ENCODE measurements at places on chromosomes 3 and 15.

GRCh38 chr3:12648384-12648959 is 15.4 kb downstream of the RAF1 start:
- no peak for DNase-seq

DNA sequence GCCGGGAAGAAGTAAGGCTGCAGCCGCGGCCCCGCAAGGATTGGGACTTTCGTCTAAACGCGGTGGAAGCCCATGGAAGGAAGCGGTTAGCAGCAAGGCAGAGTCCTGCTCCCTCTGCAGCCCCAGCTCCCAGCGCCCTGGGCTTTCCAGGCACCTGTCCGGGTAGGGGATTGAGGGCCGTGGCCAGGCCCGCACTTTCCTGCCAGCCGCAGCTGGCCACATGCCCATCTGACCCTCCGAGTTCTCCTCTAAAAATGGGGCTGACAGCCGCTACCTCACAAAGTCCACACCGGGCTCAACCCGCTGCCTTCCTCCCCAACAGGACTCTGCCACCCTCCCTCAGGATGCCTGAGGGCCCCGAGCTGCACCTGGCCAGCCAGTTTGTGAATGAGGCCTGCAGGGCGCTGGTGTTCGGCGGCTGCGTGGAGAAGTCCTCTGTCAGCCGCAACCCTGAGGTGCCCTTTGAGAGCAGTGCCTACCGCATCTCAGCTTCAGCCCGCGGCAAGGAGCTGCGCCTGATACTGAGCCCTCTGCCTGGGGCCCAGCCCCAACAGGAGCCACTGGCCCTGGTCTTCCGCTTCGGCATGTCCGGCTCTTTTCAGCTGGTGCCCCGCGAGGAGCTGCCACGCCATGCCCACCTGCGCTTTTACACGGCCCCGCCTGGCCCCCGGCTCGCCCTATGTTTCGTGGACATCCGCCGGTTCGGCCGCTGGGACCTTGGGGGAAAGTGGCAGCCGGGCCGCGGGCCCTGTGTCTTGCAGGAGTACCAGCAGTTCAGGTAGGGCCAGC is 1.9 kb downstream of the NEIL1 start:
- no peak for DNase-seq

GRCh38 chr3:188067932-188068331 is 86.0 kb upstream of the LPP start:
- DNase-seq = no peak

DNA sequence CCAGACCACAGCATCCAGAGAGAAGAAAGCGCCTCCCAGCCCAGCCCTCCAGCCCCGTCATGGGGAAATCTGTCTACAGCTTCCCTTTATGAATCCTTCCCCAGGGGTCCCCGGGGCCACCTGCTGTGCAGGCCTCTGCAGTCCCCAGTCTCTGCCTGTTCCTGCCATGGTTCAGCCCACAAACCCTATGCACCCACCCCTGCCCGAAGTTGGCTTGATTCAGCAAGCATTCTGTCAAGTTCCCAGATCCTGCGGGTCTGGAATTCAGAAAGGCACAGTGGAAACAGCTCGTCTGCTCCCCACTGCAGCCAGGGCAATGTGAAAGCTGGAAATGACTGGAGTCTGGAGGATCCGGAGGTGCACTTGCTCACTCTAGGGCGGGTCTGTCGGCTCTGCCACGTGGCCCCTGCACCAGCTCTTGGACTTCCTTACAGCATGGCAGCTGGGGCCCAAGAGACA is 2.9 kb upstream of the OCA2 start:
- no peak for DNase-seq

DNA sequence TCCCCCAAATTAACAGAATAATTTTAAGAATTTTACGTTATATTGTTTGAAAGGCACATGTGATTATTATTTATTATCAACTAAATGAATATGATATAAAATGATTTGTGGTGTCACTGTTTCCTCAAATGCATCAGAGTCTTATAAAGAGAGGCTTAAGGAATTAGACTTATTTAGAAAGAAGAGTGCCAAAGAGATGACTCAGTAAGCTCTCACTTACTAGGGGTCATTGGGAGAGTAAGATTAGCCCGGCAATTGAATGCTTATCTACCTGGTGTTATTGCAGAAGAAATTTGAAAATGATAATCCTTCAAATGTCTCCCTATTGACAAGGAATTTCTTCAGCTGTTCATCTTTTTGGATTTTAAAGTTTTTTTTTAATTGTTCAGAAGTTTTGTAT is 408.7 kb downstream of the OXSM start:
- no peak for DNase-seq

GRCh38 chr15:74951006-74951405 is 5.6 kb downstream of the RPP25 start:
- no peak for DNase-seq

GRCh38 chr3:10482631-10483363 is 22.6 kb downstream of the ATP2B2 start:
- no peak for DNase-seq

DNA sequence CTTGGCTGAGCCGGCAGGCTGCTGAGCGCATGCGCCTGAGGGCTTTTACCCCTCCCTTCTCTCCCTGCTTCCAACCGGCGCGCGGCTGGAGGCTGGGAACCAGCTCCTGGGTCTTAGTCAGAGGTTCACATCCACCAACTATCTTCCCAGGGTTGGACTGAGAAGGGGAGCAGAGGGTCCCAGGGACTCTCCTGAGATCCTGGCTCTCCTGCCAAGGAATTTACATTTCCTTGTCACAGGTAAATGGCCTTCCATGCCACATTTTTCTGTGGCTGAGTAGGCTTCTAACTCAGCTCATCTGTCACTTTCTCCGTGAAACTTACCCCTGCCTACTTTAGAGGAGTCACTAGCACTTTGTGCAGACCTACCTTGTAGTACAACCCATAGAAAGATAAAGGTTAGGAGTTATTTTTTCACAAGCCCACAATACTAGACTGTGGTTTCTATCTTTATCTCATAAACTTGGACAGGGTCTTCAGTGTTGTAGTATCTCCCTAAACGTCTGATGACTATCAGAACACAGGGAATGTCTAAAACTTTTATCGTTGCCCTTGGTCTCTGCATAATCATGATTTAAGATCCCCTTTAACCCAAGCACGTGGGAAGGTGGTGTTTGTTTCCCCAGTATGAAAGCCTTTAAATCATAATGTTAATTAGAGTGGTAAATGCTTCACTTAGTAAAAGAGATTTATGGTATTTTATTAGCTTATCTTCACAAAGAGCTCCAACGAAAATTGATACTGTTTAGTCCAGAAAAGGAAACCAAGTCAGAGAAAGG is 638 bp upstream of the TBC1D5 start:
- no peak for DNase-seq

DNA sequence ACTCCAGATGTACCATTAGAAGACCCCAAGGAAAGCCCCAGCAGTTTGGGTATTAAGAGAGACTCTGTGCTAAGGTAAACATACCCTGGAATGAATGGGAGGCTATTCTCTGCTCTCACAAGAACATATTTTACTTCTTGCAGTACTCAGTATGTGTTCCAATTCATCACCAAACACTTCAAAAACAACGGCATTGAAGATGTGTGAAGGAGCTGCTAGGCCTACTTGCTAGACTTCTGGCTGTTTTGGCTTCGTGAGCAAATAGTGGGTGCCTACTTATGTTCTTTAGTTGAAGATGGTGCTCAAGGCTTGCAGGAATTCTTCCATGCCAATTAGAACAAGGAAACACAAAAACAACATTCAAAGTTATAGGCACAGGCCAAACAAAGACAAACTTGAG is 514.5 kb downstream of the ROBO1 start:
- no peak for DNase-seq

DNA sequence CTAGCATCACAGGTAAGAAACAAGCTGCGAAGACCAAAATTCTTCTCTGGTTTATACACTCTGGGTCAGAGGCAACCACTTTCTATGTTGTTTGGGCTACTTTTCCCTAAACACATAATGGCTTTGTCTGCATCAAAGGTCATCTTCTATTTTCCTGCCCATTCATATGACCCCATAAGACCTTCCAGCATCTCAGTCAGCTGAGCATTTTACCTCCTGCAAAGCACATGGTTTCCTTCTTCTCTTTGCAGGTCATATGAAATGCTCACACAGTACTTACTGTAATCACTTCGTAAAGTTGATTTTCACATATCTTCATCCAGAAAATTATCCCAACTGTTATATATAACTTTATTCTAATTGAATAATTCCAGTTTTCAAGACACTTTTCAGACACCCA is 34.8 kb downstream of the LIPC start:
- DNase-seq = no peak

DNA sequence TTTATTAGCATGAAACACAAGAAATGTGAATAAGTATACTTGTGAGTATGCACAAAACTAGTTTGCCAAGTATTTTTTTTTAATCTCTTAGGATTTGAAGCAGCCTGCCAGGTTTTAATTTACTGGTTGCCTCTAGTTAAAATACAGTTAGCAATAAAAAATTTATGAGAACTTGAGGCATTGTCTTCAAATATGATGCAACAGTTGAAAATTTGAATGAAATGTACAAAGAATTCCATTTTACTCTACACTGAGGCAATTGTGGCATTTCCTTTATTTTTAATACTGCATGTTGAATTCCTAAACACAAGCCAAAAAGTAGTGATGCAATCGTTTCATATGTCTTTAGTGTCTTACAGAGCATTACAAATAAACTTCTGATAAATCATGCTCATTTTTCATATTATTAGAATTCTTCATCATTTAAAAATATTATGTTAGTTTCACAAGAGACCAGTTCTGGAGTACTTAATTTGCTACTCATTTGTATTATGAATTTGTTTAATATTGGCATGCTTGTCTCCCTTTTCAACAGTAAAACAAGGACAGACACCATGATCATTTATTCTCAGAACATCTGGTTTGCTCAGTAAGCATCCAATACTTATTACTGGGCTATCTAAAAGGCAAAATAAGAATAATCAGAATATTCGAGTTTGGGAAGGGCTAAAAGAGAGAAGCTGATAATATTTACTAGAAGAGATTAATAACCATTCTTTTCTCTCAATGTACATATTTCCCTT is 124.8 kb upstream of the PTX3 start:
- no peak for DNase-seq

DNA sequence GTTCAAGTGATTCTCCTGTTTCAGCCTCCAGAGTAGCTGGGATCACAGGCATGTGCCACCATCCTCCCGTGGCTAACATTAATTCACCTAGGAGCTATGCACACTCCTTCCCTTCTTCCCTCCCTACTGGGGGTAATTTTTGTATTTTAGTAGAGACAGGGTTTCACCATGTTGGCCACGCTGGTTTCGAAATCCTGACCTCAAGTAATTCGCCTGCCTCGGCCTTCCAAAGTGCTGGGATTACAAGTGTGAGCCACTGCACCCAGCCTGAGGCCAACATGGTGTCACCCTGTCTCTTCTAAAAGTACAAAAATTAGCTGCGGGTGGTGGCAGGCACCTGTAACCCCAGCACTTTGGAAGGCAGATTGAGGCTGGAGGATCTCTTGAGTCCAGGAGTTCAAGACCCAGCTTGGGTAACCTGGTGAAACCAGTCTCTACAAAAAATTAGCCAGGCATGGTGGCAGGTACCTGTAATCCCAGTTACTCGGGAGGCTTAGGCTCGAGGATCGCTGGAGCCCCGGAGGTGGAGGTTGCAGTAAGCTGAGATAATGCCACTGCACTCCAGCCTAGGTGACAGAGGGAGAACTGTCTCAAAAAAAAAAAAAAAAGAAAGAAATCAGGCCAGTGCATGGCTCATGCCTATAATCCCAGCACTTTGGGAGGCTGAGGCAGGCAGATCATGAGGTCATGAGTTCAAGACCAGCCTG is 6.1 kb downstream of the RNU5B-1 start:
- no peak for DNase-seq

GRCh38 chr3:61997101-61997500 is 376.2 kb downstream of the FEZF2 start:
- no peak for DNase-seq

- DNase-seq = no peak
Observed at GRCh38 chr3:47652142-47652541, 73.5 kb upstream of the CSPG5 start.

GRCh38 chr3:5297895-5298294 is 110.4 kb downstream of the EDEM1 start:
- no peak for DNase-seq

DNA sequence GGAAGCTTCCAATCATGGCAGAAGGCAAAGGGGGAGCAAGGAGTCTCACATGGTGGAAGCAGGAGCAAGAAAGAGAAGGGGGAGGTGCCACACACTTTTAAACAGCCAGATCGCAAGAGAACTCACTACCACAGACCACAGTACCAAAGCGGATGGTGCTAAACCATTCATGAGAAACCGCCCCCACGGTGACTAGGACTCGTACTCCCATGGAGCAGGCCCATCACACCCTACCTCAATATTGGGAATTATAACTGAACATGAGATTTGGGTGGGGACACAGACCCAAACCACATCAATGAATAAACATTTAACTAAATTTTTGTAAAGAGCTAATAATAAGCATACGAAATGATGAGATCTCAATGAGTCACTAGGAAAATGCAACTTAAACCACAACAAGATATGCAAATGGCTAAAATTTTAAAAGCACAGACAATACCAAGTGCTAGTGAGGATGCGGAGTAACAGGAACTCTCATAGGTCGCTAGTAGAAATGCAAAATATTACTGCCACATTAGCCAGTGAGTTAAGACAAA is 10.0 kb downstream of the MRPS25 start:
- no peak for DNase-seq

Data from stimulated activated CD8-positive, alpha-beta memory T cell treated with anti-CD3 and anti-CD28 coated beads, Interleukin-7, amount 100 ng/mL, for 1 hour (primary cell).